Neuronal stem cell (in vitro differentiated cells): ENCODE measurements at places on chromosomes 1 and 21.

DNA sequence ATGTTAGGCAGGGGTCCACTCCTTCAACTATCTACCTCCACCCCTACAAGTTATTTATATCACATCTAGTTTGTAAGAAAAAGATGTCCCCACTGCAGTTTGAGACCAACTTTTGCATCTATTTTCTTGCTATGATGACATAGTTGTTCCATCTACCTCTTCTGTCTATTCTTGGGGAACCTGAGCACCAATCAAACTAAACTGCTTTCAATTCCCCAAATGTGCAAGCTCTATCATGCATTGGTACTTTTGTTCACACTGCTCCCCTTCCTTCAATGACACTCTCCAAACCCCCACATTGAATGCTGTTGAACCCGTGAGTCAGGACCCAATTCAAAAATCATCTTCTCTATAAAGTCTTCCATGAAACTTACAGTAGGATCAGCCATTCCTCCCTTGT is 16.0 kb upstream of the FRRS1 start:
- no peaks in the 10 kb centered on the region for H3K27me3 ChIP-seq
- H3K27ac ChIP-seq, result no peak overlapping the region
- H3K4me3 ChIP-seq, result no peak overlapping the region

- no peak for DNase-seq
- no peaks in the 10 kb centered on the region for H3K4me1 ChIP-seq
- no peak overlapping the region for H3K4me3 ChIP-seq
- H3K27ac ChIP-seq, result no peak overlapping the region
- H3K27me3 ChIP-seq, result no peaks in the 10 kb centered on the region
- no peaks in the 10 kb centered on the region for H3K36me3 ChIP-seq
Observed at GRCh38 chr21:38538353-38538752, 40.1 kb upstream of the ERG start.

- DNase-seq, result no peak
- no peaks in the 10 kb centered on the region for H3K27me3 ChIP-seq
- no peak overlapping the region for H3K27ac ChIP-seq
- H3K36me3 ChIP-seq, result no peaks in the 10 kb centered on the region
- no peaks in the 10 kb centered on the region for H3K4me1 ChIP-seq
Observed at GRCh38 chr1:112230232-112230631, 165.8 kb upstream of the CTTNBP2NL start.

GRCh38 chr1:172851077-172851476 is 192.2 kb downstream of the FASLG start:
- H3K27ac ChIP-seq, result no peak overlapping the region
- no peak for DNase-seq
- no peaks in the 10 kb centered on the region for H3K4me1 ChIP-seq
- no peaks in the 10 kb centered on the region for H3K36me3 ChIP-seq
- no peak overlapping the region for H3K4me3 ChIP-seq

DNA sequence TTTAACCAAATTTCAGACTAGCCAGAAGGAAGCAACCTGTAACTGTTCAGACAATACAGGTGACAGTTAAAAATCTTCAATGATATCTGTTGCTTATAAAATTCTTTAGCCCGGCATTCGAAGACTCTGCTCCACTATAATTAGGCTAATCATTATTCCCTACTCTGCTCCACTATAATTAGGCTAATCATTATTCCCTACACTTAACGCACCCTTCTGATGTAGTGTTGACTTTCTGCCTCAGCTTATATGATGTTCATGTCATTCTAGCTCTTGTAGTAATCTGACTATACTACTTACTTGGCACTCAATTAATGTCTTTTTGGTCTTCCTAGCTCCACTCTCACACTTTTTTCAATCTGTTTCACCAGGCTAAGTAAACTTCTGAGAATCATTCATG is 13.3 kb downstream of the TESK2 start:
- no peaks in the 10 kb centered on the region for H3K27me3 ChIP-seq
- no peak overlapping the region for H3K27ac ChIP-seq
- H3K36me3 ChIP-seq, result no peaks in the 10 kb centered on the region
- no peaks in the 10 kb centered on the region for H3K4me1 ChIP-seq

GRCh38 chr1:42157667-42158066 is 4.5 kb downstream of the GUCA2B start:
- DNase-seq, result no peak
- no peak overlapping the region for H3K4me3 ChIP-seq
- peaks cover 5% of the 10 kb centered on the region for H3K27me3 ChIP-seq
- H3K27ac ChIP-seq, result no peak overlapping the region
- H3K4me1 ChIP-seq, result no peaks in the 10 kb centered on the region

DNA sequence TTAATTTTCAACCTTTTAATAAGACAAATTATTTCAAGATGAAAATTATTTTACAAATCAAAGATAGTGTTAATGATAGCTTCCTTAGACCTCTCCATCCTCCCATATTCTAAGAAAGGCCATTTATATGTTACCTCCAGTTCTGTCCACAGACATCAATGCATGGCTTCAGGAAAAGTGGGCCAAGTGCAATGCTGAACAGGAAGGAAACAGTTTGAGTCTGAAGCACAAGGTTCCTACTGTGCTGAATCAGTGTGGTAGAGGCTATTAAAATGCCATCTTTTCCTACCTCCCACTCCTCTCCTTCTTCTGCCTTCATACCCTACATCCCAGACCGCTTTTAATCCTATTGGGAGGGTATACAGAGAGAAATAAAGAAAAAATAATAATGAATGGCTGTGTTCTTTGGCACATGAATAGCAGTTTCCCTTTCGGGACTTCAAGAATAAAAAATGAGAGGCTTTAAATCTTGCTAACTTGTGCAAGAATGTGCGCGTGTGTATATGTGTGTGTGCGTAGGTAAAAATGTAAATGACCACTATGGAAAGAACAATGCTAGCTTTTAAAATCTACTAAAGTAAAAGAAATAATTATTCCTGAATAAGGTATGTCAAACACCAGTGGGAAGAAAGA is 62.6 kb upstream of the C1orf105 start:
- H3K27ac ChIP-seq, result no peak overlapping the region
- H3K4me1 ChIP-seq, result peaks cover 7% of the 10 kb centered on the region
- no peaks in the 10 kb centered on the region for H3K27me3 ChIP-seq
- no peaks in the 10 kb centered on the region for H3K36me3 ChIP-seq
- H3K4me3 ChIP-seq, result no peak overlapping the region

DNA sequence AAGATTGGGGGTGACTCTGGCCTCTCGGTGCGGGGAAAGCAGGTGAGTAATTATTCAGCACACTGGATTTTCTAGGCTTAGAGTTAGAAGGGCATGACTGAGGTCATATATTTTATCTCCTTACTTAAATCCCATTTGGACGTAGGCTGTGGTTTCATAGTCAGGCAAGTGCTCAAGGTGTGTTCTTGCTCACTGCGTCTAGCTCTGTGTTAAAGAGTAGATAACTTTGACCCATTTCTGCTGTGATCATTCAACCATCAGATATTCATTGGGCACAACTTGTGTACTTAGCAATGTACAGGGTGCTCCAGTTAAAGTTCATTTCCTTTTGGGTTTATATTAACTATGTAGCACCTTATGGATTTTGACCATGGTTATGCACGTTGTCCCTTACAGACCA is 14.6 kb downstream of the PFKFB2 start:
- no peak for DNase-seq
- no peaks in the 10 kb centered on the region for H3K4me1 ChIP-seq
- peaks cover 6% of the 10 kb centered on the region for H3K36me3 ChIP-seq

DNA sequence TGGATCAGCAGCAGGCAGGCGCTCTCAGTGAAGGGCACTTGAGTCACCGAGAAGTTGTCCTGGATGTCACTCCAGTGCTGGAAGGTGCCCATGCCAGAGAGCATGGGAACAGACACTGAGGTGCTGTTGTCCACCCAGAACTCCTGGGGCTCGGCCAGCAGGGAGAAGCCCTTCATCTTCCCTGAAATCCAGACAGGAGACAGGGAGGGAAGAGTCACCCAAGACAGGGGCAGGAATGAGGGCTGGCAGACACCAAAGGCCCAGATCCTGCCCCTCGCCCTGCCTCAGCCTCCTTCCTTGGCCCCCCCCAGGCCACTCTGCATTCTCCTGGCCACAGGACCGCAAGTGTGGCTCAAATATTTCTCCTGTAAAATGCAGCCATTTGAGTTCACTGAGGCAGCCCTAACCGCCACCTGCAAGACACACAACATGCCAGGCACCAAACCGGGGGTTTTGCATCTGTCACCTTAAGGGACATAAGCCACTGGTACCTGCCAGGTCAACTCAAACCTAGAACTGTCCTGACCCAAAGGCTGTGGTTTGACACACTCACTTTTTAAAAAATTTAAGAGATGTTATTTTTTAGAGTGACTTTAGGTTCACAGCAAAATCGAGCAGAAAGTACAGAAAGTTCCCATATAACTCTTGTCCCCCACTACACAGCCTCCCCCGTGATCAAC is 7.8 kb downstream of the AGT start:
- no peak for DNase-seq
- H3K4me1 ChIP-seq, result peaks cover 10% of the 10 kb centered on the region
- H3K27ac ChIP-seq, result no peak overlapping the region
- H3K36me3 ChIP-seq, result no peaks in the 10 kb centered on the region
- no peaks in the 10 kb centered on the region for H3K27me3 ChIP-seq
- H3K4me3 ChIP-seq, result no peak overlapping the region

GRCh38 chr1:66300280-66300971 is 233.5 kb upstream of the SGIP1 start:
- DNase-seq, result no peak
- no peaks in the 10 kb centered on the region for H3K27me3 ChIP-seq
- no peaks in the 10 kb centered on the region for H3K4me1 ChIP-seq

- no peak overlapping the region for H3K27ac ChIP-seq
- DNase-seq, result no peak
- H3K4me3 ChIP-seq, result no peak overlapping the region
- H3K36me3 ChIP-seq, result no peaks in the 10 kb centered on the region
Observed at GRCh38 chr1:182785181-182785580, 4.4 kb upstream of the NPL start.

GRCh38 chr1:231099996-231100767 is 60.1 kb upstream of the FAM89A start:
- no peaks in the 10 kb centered on the region for H3K4me1 ChIP-seq
- DNase-seq, result no peak
- H3K36me3 ChIP-seq, result no peaks in the 10 kb centered on the region
- H3K27me3 ChIP-seq, result no peaks in the 10 kb centered on the region
- H3K4me3 ChIP-seq, result no peak overlapping the region

- no peak for DNase-seq
- peak overlapping the region; percentile 67 for H3K4me3 ChIP-seq
- peaks cover 27% of the 10 kb centered on the region for H3K36me3 ChIP-seq
- no peak overlapping the region for H3K27ac ChIP-seq
- H3K27me3 ChIP-seq, result no peaks in the 10 kb centered on the region
- H3K4me1 ChIP-seq, result peaks cover 13% of the 10 kb centered on the region
Observed at GRCh38 chr21:45289134-45289533, 1.4 kb upstream of the POFUT2 start.

DNA sequence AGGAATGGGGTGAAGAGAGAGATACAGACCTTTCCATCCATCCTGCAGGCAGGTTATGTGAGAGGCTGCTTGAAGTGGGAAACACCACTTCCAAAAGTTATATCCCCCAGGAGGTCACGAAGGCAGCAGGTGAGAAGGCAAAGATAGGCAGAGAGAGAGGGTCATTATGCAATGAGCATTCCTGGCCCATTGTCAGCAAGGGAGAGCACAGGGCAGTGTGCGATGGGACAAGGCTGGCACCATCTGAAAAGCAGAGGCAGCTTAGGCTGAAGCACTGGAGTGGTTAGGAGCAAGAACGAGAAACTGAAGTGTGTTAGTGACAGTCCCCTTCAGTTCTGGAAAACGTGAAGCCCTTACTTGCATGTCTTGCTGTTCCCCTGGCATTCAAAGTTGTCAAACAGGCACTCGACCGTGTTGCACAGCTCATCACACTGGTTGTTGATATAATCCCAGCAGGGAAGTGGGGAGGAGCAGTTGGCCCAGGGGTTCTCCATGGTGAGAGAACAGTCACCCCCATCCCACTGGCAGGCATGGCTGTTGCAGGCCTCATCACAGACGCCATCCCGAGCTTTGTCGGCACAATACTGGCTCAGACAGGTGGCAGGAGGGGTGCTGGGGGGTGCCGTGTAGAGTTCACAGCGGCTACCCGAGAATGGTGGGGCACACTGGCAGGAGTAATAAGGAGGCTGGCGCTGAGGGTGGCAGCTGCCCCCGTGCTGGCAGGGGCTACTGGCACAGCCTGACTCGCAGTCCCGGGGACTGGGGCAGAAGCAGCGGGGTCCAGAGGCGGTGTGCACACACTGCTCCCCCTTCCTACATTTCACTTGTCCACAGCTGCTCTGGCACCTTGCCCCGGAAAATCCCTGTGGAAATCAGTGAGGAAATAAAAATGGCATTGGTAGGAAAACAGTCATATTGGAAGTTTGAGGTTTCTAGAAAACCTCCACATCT is 28.9 kb upstream of the ADAM30 start:
- no peaks in the 10 kb centered on the region for H3K4me1 ChIP-seq
- no peaks in the 10 kb centered on the region for H3K27me3 ChIP-seq
- no peak for DNase-seq
- H3K27ac ChIP-seq, result no peak overlapping the region
- H3K4me3 ChIP-seq, result no peak overlapping the region
- H3K36me3 ChIP-seq, result peaks cover 92% of the 10 kb centered on the region

DNA sequence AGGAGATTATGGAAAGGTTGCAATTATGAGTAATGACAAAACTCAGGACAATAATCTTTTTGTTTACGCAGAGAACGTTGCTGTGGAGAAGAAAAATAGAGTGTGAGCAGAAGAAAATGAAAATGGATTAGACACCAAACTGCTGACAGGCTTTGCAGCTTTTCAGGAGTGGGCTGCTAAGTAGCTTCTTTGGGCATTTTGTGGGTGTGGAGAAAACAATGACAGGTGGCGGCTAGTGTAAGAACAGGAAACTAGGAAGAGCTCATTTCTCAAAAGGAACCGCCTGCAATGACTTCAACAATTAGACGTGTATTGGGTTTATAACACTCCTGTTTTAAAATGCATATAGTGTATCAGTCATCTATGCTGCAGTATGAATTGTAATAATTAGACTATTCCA is 18.3 kb upstream of the PALMD start:
- H3K27me3 ChIP-seq, result no peaks in the 10 kb centered on the region
- no peak overlapping the region for H3K4me3 ChIP-seq
- H3K36me3 ChIP-seq, result no peaks in the 10 kb centered on the region
- no peak overlapping the region for H3K27ac ChIP-seq

DNA sequence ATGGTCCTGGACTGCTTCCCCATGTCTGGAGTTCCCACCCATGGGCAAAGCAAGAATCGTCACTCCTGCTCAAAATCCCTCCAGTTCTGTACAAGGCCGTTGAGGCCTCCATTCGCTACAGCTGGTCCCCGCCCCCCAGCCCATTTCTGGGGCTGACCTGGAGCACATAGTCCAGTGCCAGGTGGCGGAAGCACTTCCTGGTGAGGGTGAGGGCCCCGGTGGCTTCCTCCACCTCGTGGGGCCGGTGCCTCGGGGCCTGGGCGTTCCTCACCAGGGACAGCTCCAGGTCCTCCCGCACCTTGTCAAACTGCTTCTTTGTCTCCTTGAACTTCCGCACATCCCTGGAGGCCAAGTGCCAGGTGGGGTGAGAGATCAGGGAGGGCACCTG is 7.4 kb downstream of the ACAP3 start:
- no peaks in the 10 kb centered on the region for H3K27me3 ChIP-seq
- no peak for DNase-seq
- peaks cover 11% of the 10 kb centered on the region for H3K4me1 ChIP-seq
- H3K36me3 ChIP-seq, result peaks cover 3% of the 10 kb centered on the region
- no peak overlapping the region for H3K27ac ChIP-seq
